ENCODE measurements at places on chromosomes 1 and 21. TPM values are rescaled to one million over a fixed set of nuclear protein-coding genes. Genes with fewer than 3 reads are reported as not detected.

NIBAN1 gene
- 51.1 TPM for total RNA-seq

MFSD2A gene
- 0.52 TPM for total RNA-seq

GOLT1A gene
- not detected for total RNA-seq

S100A7A gene
- not detected for total RNA-seq

DNALI1 gene
- 16.5 TPM for total RNA-seq

NEGR1 gene
- total RNA-seq, result 9.6 TPM

LCE3E gene
- not detected for total RNA-seq

PRAMEF27 gene
- total RNA-seq, result not detected

KCNA3 gene
- total RNA-seq, result 2.3 TPM

AK2 gene
- 76.8 TPM for total RNA-seq

DNA sequence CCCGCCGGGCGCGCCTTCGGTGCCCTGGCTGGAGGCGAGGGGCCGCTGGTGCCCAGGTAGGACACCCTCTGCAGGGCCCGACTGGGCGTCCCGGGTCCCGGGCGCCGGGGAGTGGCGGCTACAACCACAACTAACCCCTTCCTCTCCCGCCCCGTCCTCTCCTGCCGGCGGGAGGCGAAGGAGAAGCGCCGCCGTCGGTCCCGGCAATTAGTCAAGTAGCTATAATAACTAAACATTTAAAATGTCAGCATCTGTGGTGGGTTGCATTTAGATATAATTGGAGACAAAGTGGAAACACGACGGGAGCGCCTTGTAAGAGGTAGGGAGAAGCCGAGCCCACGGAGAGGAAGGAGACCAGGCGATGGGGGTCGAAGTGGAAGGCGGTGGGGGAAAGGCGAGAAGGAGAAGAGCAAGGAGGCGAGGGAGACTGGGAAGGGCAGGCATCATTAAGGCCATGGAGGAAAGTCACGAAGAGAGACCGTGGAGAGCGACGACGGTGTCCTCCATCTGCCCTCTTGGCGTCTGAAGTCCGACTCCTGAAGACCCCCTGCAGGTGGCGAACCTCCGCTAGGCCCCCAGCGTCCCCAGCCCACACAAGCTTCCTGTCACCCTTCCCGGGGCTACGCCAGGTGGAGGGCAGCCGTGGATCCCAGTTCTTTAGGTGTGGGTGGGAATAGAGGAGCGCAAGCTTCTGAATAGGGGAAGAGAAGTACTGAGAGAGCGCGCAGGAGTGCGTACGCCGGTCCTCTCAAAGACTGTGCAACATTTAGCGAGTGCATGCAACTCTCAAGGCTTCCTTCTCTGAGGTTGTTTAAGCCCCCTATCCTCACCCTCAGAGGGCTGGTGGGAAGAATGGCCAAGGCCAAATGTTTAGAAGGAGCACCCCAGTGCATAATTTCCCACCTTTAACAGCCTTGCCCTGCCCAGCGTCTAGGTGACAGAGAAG is 1.6 kb downstream of the CNIH3 start:
- DNase-seq, result peak; percentile 28

GRCh38 chr1:150012611-150013010 is 2.1 kb upstream of the OTUD7B start:
- DNase-seq, result no peak

GRCh38 chr1:213704941-213705340 is 282.8 kb upstream of the PROX1 start:
- DNase-seq, result no peak

DNA sequence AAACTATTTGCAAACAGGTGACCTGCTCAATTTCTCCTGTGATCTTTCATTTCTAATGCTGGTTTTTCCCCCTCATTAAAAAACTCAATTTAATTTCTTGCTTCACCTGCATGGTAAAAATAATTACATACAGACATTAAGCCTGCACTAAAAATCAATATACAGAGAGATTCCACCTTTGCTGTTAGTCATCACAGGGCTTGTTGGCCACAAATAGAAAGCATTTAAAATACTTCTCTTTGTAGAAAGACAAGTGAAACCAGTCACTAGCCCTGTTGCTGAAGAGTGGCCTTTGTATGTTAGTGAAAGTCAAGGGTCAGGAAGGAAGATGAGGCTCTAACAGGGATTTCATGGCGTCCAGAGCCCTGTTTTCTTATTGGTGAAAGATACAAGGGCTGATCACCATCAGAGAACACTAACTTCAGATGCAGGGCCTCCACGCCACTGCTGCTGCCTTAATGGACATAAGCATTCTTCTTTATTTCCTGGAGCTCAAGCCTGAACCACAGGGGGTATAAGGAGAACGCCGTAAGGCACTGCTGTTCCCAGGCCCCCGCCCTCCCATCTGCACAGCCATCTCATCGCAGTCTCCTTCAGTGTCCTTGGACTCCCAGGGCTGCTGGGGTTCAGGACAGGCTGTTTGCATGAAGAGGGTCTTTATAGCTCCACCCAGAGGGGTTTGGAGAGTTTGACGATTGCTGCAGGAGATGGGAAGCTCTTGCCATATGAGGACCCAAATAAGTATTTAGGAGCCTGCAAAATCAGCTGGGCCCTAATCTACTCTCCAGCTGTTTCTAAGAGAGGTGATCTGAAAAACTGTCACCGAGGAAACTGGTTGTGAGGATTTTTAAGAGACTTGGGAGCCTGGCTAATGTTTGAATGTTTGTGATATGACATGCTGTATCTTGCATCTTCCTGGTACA is 117.3 kb upstream of the IRF2BP2 start:
- DNase-seq, result no peak

GRCh38 chr1:222749927-222750326 is 12.9 kb downstream of the FAM177B start:
- DNase-seq, result no peak

GRCh38 chr1:101181930-101182329 is 54.9 kb upstream of the S1PR1 start:
- DNase-seq, result no peak

DNA sequence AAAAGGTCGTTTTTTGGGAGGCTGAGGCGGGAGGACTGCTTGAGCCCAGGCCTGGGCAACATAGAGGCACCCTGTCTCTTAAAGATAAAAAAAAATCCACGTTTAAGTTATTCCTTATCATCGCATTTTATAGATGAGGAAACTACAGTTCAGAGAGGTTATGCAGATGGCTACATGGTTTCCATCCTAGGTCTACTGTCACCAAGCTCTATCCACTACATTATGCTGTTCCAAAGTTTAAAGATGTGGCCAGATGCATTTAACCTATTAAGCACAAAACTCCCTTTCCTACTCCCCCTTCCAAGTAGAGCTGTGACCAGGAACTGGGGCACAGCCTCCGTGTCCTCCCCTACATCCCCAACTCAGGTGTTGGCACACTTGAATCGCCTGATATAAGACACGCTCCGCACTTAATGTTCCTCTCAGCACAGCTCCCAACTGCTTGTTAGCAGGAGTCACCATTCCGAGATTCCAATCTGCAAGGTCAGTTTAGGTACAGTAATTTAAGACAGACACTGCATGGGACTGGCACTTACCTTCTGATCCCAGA is 1.3 kb downstream of the TAF5L start:
- no peak for DNase-seq

GRCh38 chr1:14774225-14774624 is 175.7 kb downstream of the KAZN start:
- DNase-seq, result no peak

GRCh38 chr1:48246727-48247126 is 24.2 kb downstream of the SLC5A9 start:
- DNase-seq, result peak; percentile 61

DNA sequence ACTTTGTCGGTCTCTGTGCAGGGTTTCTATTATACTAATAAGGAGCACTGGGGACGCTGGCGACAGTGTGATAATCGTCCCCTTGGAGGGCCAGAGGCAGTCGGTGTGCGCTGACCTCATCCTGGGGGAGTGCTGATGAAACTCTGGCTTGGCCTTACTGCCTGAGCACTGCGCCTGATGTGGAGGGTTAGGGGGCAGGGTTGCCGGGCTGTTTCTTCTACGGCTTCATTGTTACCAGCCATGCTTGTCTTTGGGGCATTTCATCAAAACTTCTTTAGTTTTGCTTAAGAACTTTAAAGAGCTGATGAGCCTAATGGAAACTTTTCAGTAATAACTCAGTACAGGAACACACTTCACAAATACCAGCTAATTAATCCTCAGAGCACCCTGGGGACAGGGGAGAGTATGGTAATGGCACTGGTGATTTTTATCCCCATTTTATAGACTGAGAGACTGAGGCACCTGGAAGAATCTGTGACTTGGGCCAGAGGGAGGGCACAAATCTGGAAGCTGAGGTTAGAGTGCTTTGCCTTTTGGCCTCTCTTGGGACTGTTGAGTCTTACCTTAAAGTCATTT is 81.8 kb downstream of the PEX14 start:
- DNase-seq, result no peak

DNA sequence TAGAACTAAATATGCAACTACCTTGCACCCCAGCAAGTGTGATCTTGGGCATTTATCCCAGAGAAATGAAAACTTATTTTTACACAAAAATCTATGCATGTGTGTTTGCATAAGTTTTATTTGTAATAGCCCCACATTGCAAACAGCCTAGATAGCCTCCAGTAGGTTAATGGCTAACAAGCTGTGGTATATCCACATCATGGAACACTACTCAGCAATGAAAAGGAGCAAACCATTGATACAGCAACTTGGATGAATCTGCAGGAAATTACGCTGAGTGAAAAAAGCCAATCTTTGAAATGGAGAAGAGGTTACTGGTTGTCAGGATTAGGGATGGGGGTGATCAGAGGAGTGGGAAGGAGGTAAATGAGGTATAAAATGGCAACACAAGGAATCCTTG is 67.8 kb downstream of the HHAT start:
- no peak for DNase-seq

GRCh38 chr21:36508948-36509347 is 29.0 kb upstream of the CLDN14 start:
- no peak for DNase-seq

DNA sequence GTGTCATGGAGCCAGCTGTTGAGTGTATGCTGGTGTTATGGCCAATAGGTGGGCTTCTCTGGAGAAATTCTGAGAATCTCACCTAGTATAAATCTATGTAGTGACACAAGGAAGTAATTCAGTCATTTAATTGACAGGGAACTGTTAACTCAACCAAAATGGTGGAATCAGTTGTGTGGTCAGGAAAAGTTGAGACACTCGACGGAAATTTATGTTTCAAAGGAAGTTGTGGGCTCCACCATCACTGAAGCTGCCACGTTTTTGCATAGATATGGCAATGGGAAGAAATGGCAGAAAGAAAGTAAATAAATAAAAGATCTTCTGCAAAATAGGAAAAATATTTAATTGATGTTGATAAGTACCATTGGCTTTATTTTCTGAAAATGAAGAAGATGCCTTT is 84.5 kb downstream of the ATP6V1G3 start:
- DNase-seq, result no peak

DNA sequence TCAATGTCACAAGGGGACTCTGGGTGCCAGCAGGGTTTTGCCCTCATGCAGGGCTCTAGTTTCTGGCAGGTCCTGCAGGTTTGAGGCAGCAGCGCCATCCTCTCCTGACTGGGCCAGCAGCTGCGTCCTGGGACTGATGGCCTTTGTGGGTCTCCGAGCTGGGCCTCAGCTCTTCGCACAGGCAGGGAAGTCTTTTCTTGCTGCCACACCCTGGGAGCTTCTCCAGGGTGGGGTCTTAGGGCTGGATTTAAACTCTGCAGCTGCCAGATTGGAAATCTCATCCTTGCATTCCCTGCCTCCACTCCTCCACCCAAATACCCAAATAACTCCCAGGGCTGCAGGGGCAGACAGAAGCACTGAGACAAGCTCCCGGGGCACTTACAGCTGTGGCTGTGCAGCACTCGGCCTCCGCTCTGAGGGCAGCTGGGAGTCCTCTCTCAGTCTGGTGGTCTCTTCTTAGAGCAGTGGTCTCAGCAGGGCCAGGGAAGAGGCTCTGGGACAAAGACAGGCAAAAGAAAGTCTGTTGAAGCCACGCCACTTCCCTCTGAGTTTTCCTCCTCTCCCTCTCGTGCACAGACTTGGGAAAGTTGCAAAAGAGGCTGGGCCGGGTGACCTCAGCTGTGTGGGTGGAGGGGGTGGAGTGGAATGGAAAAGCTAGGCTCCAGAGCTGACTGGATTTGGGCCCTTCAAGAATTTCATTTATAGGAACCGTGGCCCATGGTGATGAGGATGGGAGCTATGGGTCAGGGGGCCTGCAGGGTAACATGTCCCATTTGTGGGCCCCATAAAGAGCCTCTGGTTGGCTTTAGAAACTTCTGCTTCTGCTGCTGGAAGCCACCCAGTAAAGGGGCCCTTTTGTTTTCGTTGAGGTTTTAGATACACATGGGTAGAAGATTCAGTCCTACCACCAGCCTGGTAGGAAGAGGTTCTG is at the start of gene RAB7B:
Gene RAB7B, minus strand, starts transcription at position 525 of the 931 bp plus-strand sequence. CDS start 9,260 bp downstream, outside the sequence.
- DNase-seq, result peak; percentile 63

DNA sequence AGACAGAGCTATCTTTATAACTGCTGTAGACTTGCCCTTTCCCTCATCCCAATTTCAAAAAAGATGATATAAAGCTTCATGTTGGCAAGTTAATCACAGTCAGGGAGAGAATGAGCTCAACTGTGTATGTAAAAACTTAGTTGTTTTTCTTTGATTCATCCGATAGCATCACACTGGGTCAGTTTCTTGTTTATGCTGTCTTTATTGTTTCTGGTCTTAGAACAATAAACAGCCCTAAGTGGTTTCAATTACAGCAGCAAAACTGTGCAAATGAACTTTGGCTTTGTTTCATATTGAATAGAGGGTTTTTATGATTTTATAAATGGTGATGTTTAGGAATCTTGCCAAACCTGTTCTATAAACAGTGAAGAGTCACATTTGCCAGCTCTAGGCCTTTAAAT is 423.8 kb upstream of the CXADR start:
- DNase-seq, result no peak

- no peak for DNase-seq
Measured at GRCh38 chr21:15732290-15732995, 2.7 kb downstream of the USP25 start.

- no peak for DNase-seq
Measured at GRCh38 chr1:61152066-61152465, 69.7 kb downstream of the NFIA start.
